ENCODE measurements at places on chromosomes 2 and 18. TPM values are rescaled to one million over a fixed set of nuclear protein-coding genes. Genes with fewer than 3 reads are reported as not detected.

DNA sequence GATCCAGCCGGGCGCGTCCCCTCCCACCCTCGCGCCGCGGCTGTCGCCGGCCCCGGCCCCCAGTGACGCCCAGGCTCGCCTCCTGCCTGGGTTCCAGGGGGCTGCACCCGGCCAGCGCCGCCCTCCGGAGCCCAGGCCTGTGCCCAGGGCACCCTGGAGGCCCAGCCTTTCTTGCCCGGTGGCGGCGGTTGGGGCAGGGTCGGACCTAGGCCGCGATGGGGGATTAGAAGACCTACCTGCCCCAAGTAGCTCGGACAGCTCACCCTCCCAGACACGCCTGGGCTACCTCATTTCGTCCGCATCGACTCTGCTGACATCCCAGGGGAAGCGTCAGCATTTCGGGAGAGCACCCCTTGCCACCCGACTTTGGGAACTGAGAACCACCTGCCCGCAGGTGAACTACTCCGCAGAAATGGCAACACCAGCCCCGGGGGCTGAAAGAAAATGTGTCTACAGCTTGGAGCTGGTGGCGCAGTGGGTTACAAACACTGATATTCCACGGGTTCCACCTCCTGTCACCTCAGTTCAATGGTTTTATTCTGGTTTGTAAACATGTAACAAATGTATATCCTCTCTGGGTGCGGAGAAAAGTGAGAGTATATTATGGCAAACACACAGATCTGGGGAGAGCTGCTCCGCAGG is 834 bp upstream of the ARL4C start:
- no peak for DNase-seq

Gene ASXL3
- not detected for polyA plus RNA-seq

GRCh38 chr2:66553370-66553769 is 118.4 kb downstream of the MEIS1 start:
- no peak for DNase-seq

Gene DSG4
- not detected for polyA plus RNA-seq

DNA sequence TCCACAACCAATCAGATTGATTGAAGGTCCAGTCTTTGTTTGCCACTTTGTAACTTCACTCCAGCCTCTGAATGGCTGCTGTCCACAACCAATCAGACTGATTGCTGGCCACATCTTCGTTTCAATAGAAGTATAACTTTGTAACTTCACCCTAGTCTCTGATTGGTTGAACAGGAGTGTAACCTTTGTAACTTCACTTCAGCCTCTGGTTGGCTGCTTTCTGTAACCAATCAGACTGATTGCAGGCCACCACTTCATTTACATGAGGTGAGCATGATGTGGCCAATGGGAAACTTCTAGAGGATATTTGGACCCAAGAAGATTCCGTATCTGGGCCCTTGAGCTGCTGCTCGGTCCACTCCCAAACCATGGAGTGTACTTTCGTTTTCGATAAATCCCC is 16.9 kb upstream of the ALPP start:
- no peak for DNase-seq

GRCh38 chr18:3441290-3441689 is 8.7 kb upstream of the TGIF1 start:
- no peak for DNase-seq

DNA sequence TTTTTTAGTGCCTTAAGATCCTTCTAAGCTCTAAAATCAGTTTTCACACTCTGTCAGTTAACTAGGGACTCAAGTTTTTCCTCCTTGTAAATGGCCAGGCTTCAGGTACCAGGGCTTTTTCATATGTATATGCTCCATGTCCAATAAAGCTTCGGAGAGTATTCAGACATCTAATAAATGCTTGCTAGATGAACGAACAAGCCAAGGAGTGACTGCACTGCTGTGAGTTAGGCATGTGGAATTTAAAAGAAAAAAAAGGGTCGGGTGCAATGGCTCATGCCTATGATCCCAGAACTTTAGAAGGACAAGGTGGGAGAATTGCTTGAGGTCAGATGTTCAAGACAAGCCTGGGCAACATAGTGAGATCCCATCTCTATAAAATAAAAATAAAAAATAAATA is 81.9 kb downstream of the CDH2 start:
- peak; percentile 33 for DNase-seq

- no peak for DNase-seq
These were observed 20.1 kb downstream of the NCOA1 start for GRCh38 chr2:24511198-24511597.

GRCh38 chr2:74685408-74685807 is 31.4 kb downstream of the SEMA4F start:
- DNase-seq, result no peak

Gene MATN3
- polyA plus RNA-seq, result 0.97 TPM

DNA sequence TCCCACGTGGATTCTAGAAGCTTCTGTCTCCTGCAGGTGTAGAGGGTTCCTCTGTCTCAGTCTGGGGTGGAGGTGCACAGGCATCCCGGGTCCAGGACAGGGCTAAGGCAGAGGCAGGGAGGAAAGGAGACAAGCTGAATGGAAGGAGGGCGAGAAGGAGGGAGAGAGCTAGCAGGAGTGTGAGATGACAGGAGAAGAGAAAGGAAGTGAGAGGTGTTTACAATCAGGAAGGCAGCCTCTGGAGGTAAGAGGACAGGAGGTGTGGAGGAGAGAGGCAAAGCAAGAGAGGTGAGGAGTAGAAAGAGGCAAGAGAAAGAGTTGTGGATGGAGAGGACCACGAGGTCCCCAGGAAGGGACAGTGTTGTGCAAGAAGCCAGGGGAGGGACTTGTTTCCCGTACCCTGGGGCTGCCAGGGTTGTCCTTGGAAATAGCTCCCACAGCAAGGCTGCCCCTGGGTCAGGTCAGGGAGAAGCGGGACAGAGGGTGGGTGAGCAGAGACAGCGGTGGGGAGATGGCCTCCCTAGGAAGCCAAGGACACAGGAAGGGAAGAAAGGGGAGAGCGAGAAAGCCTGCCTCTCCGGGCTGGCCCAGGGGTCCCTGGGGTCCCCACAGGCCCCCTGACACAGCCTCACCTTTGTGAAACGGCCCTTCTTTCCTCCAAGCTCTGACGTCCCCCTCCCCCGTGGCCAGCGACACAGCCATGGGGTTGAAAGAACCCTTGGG is 136.9 kb downstream of the CYP26B1 start:
- no peak for DNase-seq

Gene LRP2
- not detected for polyA plus RNA-seq

Gene POTEJ
- 0.02 TPM for polyA plus RNA-seq

DNA sequence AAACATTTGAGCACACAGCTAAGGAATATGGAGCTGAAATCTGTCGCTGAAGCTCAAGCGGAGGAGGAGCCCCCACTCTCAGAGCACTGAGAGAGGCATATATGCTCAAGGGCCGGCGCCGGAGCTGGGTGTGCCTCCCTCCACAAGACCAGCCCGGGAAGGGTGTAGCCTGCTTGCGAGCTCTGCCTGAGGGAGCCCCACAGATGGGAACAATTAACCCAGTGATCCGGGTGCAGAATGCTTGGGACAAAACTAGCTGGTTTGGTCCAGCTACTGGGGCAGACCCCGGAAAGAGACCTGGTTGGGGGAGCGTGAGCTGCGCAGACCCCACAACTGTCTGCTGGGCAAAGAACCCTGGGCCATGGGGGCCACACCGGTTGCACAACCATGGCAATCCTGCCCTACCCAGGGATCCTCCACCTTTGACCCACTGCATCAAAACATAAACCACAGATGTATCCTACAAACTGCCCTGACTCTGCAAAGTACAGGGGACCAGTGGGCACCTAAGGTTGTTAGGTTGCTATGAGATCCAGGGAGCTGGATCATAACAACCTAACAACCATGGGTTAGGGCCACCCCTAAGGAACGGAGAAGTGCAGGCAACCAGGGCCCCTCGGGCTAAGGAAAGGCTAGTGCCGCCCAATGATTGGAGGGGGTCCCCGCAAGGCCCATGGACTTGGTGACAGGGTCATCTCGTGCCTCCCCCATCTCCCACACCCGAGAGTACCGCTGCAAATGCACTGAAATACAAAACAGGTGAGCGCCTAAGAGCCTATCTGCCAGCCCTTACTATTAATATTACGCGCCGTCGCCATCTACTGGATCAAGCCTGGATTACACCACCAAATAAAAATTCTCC is 53.4 kb upstream of the SCN1A start:
- DNase-seq, result no peak

- no peak for DNase-seq
These were observed 30.6 kb downstream of the ITGB6 start for GRCh38 chr2:160169471-160169870.

Gene TUBB8B
- polyA plus RNA-seq, result 0.10 TPM

- DNase-seq, result no peak
These were observed 252.0 kb downstream of the DYSF start for GRCh38 chr2:71705171-71705960.

Gene GALR1
- not detected for polyA plus RNA-seq

DNA sequence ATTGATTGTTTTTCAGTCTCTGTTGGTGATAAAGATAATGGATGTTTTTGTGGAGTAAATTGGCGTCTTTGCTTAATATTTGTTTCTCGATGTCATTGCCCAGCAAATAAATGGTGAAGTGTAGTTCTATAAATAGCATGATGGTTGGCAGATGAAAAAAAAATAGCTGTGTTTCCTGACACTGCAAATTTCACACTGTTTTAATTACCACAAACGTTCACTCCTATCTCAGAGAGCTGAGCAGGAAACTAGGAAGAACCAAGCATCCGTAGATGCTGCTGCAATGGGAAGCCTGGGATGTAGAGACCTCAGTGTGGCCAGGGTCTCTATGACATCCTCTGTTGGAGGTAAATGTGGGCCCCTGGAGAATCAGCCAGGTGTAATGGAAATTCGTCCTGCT is 183.2 kb downstream of the CYRIA start:
- DNase-seq, result no peak

Gene PAX3
- 11.1 TPM for polyA plus RNA-seq

- DNase-seq, result no peak
These were observed 78.8 kb downstream of the EHBP1 start for GRCh38 chr2:62784341-62784740.

GRCh38 chr2:160266037-160266551 is 66.0 kb upstream of the ITGB6 start:
- no peak for DNase-seq

GRCh38 chr2:142893241-142893640 is 15.8 kb downstream of the KYNU start:
- no peak for DNase-seq

GRCh38 chr2:232028631-232029030 is 67.1 kb downstream of the DIS3L2 start:
- no peak for DNase-seq

DNA sequence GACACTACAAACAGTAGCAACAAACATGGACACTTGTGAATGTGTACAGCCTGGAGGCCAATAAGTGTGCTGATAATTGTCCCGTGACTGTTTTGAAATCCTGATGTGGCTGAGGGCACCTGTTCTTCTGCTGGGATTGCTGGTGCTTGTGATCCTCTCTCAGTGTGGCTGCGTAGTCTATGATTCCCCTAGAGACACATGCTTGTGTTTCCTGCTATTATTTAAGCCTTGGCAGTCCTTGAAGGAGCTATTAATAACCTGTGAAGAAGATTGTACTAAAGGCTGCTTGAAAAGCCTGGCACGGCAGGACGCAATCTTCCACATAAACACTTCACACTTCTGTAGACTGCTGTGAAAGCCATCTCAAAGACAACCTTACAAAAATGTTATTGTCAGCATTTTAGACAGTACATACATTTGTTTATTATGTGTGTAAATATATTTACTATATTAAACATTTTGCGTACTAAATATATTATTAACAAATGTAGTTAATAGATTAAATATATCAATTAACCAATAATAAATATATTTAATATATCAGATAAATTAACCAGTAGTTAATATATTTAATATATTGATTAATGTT is 71.4 kb downstream of the GALR1 start:
- DNase-seq, result no peak

Gene XIRP2
- polyA plus RNA-seq, result not detected

- DNase-seq, result no peak
These were observed 373 bp downstream of the EIPR1 start for GRCh38 chr2:3377279-3377611.

GRCh38 chr2:152638590-152638989 is 78.7 kb downstream of the PRPF40A start:
- DNase-seq, result no peak

Gene FKBP1B
- polyA plus RNA-seq, result 13.5 TPM

DNA sequence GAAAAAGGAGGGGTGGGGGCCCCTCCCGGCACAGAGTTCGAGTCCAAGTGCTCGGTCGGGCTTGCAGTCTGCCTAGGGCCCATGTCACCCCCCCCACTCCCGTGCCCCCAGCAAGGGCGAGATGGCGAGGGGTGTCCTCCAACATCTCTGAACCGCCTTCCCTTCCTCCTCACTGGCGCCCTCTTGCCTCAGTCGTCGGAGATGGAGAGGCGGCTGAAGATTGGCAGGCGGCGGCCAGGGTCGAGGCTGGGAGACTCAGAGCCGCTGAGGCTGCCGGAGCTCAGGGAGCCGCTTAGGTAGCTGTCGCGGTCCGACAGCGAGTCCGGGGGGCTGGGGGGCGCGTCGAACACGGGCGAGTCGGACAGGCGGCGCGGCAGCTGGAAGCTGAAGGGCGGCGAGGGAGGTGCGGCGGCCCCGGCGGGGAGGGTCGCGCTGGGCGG is 2.3 kb downstream of the ZFP36L2 start:
- no peak for DNase-seq

GRCh38 chr2:172736424-172737174 is 954 bp downstream of the RAPGEF4 start:
- DNase-seq, result no peak

DNA sequence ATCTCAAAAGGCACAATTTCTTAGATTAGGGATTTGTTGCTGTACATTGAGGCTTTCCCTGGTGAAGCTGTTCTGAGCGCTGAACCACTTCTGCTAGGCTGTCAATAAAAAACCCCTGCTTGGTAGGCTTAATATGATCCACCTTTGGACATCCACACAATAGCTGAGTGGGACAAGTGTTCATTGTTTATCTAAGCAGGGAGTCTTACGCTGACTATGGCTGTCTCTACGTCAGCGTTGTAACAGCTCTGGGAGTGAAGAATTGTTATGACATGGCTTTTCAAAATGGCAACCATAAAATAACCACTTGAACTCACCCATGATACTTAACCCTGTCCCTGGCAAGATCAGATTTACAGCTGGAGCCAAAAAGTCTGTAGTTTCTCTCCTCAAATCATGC is 111.5 kb upstream of the SULT1C3 start:
- DNase-seq, result no peak

DNA sequence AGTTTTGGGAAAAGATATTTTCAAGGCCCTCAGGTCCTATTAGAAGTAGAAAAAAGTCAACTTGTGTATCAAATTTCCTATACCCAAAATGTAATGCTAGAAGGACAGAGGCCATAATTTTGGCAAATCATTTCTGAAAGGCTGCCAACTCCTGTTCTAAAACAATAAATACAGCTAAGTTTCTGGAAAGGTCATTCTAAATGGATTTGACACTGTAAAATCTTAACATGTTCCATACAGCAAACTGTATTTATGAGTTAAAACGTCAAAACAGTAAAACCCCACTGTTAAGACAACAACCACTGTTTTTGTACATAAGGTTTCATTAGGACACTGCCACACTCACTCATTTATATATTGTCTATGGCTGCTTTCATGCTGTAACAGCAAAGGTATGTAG is 9.7 kb downstream of the FAM98A start:
- DNase-seq, result no peak
